ENCODE measurements at places on chromosomes 16 and 17. TPM values are rescaled to one million over a fixed set of nuclear protein-coding genes. Genes with fewer than 3 reads are reported as not detected.

The CCL15 gene
- total RNA-seq = not detected

The TRIM47 gene
- 14.6 TPM for total RNA-seq

The ABCC12 gene
- not detected for total RNA-seq

The RNF43 gene
- total RNA-seq = 6.1 TPM

The PPP1R27 gene
- not detected for total RNA-seq

Data from bronchial epithelial cell (primary cell).